CD14-positive monocyte (primary cell): ENCODE measurements at places on chromosomes 5 and 9.
A peak's percentile ranks its signal among the peaks of the same experiment; 100 is the strongest.

- DNase-seq = no peak
- no peaks in the 10 kb centered on the region for H3K4me1 ChIP-seq
- no peaks in the 10 kb centered on the region for H3K27me3 ChIP-seq
- no peak overlapping the region for H3K27ac ChIP-seq
- H3K4me3 ChIP-seq = no peak overlapping the region
- H3K36me3 ChIP-seq = no peaks in the 10 kb centered on the region
Observed at GRCh38 chr5:137325721-137326120, 173.4 kb downstream of the SPOCK1 start.

- DNase-seq = peak; percentile 56
- H3K36me3 ChIP-seq = peaks cover 53% of the 10 kb centered on the region
- H3K4me1 ChIP-seq = peaks cover 27% of the 10 kb centered on the region
- H3K27ac ChIP-seq = peak overlapping the region; percentile 15
- H3K27me3 ChIP-seq = no peaks in the 10 kb centered on the region
Observed at GRCh38 chr9:127762111-127762676, 16.3 kb downstream of the SH2D3C start.

DNA sequence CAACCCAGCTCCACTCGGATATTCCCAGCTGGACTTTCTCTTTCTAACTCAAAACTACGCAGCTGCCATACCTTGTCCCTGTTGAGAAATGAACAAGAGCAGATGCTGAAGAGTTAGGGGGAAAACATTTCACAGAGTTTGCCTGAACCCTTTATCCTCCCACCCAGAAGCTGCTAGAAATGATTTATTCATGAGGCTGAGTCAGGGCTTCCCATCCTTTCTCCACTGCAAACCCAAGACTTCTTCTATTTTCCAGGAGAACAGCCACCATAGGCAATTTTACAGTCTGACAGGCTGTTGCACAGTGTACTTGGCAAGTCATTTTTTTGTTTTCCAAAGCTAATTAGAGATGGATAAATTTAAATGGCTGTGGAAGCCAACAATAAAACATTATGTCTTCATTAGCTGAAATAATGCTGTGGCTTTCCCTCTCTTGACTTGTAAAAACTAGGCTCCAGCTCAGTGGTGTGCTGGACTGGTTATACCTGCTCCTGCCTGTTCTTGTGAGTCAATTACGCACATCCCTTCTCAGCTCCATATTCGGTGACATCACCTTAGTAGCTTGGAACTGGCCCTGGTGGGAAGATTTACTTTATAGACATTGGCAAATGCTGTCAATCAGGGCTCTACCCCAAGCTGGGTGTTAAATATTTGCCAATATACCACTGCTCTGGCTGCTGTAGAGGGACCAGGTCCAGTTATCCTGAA, 71.9 kb downstream of the KIF4B start:
- H3K27ac ChIP-seq = no peak overlapping the region
- no peak overlapping the region for H3K4me3 ChIP-seq
- no peaks in the 10 kb centered on the region for H3K36me3 ChIP-seq

DNA sequence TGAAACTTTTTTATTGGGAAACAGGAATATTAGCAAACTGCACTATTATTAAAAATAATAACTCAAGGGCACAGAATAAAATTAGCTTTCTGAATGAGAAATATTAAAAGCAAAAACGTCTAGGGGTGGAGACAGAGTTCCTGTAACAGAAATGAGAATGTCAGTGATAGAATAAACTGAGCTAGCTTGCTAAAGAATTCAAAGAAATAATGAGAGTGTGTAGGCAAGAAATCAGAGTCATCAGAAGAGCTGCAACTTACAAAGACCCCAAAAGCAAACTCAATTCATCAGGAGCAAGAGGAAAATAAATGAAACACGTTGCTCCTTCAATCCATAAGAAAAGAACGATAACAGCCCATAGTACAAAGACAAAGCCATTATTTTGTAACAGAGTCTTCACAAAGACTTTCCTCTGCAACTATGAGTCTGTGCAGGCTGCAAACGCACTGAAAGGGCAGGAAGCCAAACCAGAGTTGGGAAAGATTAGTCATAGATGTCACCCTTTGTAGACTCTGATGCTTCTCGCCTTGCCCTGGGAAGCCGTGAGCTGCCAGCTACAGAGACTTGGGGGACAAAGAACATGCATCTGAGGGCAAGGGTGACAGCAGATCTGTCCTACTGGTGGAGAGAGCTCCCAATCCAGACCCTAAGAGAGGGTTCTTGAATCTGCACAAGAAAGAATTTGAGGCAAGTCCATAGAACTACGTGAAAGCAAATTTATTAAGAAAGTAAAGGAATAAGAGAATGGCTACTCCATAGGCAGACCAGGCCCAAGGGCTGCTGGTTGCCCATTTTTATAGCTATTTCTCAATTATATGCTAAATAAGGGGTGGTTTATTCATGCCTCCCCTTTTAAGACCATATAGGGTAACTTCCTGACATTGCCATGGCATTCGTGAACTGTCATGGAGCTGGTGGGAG, 40.8 kb downstream of the SHC3 start:
- H3K4me1 ChIP-seq = no peaks in the 10 kb centered on the region
- H3K27me3 ChIP-seq = no peaks in the 10 kb centered on the region
- no peak overlapping the region for H3K4me3 ChIP-seq
- no peak overlapping the region for H3K27ac ChIP-seq
- DNase-seq = no peak

GRCh38 chr9:129733632-129733953, 19.2 kb downstream of the PTGES start:
- no peak overlapping the region for H3K4me3 ChIP-seq
- DNase-seq = no peak
- no peaks in the 10 kb centered on the region for H3K36me3 ChIP-seq
- peaks cover 8% of the 10 kb centered on the region for H3K27me3 ChIP-seq

GRCh38 chr5:143992496-143992895, 178.0 kb downstream of the YIPF5 start:
- no peak overlapping the region for H3K27ac ChIP-seq
- no peaks in the 10 kb centered on the region for H3K4me1 ChIP-seq
- DNase-seq = no peak
- H3K36me3 ChIP-seq = no peaks in the 10 kb centered on the region

GRCh38 chr5:61734966-61735365, 402.9 kb downstream of the ZSWIM6 start:
- no peak for DNase-seq
- H3K4me1 ChIP-seq = no peaks in the 10 kb centered on the region
- no peaks in the 10 kb centered on the region for H3K27me3 ChIP-seq
- no peak overlapping the region for H3K4me3 ChIP-seq

DNA sequence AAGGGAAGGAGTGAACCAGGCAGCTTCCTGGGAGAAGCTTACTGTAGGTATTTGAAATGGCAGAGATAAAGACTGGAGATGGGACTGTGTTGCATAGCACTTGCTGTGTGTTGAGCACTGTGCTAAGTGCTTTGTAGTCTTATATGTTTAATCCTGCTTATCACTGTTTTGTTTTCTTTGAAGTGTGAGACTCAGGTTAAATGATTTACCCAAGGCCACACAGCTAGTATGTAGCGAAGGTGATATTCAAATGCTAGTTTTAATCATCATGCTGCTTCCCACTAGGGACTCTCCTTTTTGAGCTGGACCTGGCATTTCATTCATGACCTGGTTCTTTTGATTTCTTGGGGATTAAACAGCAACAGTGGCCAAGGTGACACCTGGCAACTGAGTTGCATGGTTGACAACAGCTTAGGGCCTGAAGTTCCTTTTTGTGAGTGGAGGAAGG, 35.3 kb upstream of the SPRY4 start:
- no peaks in the 10 kb centered on the region for H3K36me3 ChIP-seq
- H3K4me1 ChIP-seq = peaks cover 16% of the 10 kb centered on the region
- peaks cover 71% of the 10 kb centered on the region for H3K27me3 ChIP-seq

DNA sequence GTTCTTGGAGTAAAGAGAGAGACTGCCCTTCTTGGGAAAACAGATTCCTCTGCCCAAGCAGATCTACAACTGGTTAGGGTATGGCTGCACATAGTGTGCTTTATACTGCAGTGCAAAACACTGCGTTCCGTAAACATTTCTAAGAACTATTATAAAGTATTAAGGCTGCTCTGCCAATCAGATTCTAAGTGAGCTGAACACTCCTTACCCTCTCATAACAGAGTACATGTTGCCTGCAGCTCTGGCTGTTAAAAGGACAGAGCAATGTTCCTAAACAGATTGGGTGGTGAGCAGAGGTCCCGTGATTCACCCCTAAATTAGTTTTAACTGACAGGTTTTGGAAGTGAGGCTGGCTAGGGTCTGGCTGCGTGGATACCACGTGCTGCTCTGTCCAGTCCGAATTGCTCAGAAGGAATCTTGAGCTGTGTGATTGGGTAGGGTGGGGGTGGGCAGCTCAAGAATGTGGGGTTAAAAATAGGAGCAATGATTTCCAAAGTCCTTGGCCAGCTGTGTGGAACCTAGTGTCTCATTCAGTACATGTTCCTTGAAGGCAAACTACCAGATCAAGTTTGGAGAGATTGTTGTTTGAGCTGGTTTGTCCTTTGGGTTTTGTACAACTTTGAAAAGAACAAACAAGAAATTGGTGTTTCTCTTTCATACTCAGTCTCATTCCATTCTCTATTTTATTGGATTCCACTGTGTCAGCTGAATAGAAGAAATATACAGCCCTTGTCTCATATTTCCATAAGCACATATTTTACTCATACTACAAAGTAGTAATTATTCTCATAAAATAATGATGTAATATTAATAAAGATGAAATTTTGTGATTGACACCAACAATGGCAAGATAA, 497.6 kb upstream of the CD180 start:
- no peaks in the 10 kb centered on the region for H3K36me3 ChIP-seq
- no peaks in the 10 kb centered on the region for H3K4me1 ChIP-seq
- no peak overlapping the region for H3K27ac ChIP-seq
- no peaks in the 10 kb centered on the region for H3K27me3 ChIP-seq
- DNase-seq = no peak

GRCh38 chr5:39376293-39376714, 12.0 kb upstream of the C9 start:
- H3K27me3 ChIP-seq = no peaks in the 10 kb centered on the region
- H3K4me1 ChIP-seq = no peaks in the 10 kb centered on the region
- peak; percentile 55 for DNase-seq
- H3K27ac ChIP-seq = no peak overlapping the region

- DNase-seq = no peak
- no peak overlapping the region for H3K27ac ChIP-seq
- H3K4me1 ChIP-seq = peaks cover 2% of the 10 kb centered on the region
Observed at GRCh38 chr5:73851471-73852181, 225.6 kb downstream of the ARHGEF28 start.

DNA sequence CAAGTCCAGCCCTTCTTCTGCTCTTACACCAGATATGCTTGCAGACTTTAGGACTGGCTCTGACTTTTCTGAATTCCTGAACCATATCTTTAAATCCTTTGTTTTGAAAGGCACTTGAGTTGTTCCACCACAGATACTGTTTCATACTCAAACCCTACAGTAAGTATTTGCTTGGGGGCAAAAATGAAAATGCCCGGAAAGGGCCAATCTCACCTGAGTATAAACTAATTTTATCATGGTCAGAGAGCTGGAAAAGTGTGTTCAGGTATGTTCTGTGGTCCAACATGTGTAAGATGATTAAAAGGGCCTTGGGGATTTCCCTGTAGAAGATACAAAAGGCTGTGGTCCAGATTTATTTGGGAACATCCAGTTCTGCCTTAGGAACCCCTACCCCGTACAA, 225.2 kb downstream of the MAN2A1 start:
- H3K36me3 ChIP-seq = no peaks in the 10 kb centered on the region
- no peak overlapping the region for H3K27ac ChIP-seq
- H3K4me1 ChIP-seq = no peaks in the 10 kb centered on the region
